ENCODE measurements at places on chromosomes 7 and 10.

DNA sequence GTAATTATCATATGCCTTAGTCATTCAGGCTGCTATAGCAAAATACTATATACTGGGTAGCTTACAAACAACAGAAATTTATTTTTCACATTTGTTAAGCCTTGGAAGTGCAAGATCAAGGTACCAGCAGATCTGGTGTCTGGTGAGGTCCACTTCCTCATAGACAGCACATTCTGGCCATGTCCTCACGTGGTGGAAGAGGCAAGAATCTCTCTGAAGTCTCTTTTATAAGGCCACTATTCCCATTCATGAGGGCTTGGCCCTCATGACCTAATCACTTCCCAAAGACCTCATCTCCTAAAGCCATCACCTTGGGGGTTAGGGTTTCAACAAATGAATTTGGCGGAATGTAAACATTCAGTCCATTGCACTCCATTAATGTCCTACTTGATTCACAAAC is 137.5 kb upstream of the C1GALT1 start:
- DNase-seq, result no peak

- DNase-seq, result no peak
Measured at GRCh38 chr7:17952387-17952786, 12.1 kb upstream of the SNX13 start.

DNA sequence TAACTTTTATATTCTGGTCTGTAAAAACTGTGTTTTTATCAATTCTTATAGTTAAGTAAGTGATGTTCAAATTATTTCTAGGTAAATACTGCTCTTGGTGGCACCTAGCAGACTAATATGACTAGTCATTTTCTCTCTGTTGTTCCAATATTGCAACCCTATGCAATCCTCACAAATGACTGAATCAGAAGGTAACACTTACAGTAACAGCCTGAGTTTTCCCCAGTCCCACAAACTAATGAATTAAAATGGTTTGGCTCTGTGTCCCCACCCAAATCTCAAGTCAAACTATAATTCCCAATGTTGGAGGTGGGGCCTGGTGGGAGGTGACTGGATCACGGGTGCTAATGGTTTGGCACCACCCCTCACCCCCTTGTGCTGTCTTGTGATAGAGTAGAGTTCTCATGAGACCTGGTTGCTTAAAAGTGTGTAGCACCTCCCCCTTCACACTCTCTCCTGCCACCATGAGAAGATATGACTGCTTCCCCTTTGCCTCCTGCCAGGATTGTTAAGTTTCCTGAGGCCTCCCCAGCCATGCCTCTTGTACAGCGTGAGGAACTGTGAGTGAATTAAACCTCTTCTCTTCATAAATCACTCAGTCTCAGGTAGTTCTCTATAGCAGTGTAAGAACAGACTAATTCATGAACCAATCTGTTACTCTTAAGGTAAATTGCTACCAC is 43.5 kb downstream of the MTPN start:
- DNase-seq, result no peak

DNA sequence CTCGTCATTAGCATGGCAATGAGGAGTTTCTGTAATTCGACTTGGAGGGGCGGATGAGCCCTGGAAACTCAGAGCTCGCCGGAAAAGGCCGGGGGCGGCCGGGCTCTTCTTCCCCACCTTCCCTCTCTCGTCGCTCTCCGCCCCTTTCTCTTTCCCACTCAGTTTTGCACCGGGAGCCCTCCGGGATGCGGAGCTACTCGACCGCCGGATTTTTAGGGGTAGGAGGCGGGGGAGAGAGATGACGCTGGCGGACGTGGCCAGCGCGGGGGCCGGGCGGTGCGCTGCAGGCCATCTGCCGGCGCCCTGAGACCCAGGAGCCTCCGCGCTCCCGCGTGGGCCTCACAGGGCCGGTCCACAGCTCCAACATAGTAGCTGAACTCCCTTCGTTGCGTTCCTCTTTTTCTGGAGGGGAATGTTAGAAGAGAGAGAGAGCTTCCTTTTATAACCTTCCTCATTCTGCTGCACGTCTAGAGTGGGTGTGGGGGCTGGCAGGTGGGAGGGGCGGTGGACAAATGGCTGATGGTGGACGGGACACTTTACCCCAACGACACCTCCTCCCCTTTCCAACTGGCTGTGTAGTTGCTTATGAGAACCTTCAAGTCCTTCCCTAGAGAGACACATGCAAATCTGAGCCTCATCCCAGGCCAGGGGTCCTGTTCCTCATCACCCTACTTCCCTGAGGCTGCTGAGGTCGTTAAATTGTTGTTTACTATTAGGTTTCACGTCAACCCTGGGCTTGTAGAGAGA is 1.1 kb upstream of the HOXA1 start:
- peak; percentile 51 for DNase-seq

- DNase-seq, result no peak
Measured at GRCh38 chr10:2294739-2295138, 557.4 kb upstream of the ADARB2 start.

GRCh38 chr7:132756484-132756990 is 180.3 kb upstream of the PLXNA4 start:
- no peak for DNase-seq

DNA sequence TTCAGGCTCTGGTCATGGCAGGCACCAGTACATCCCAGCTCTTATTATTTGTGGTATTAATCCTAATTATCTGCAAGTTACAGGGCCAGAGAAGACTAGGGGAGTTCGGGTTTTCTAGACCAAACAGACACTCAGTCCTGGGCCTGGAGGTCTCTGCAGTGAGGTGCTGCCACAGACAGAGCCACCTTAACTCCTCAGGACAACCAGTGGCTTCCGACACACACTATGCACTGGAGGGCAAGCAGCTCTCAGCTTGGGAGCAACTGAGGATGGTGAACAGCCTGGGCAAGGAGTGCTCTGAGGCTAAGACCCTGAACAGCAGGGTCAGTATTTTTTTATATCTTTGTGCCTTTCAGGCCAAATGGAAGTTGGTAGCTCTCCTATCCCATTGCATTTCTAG is 19.0 kb downstream of the ACTA2 start:
- no peak for DNase-seq

- DNase-seq, result peak; percentile 3
Measured at GRCh38 chr10:16765509-16766375, 51.5 kb downstream of the RSU1 start.

DNA sequence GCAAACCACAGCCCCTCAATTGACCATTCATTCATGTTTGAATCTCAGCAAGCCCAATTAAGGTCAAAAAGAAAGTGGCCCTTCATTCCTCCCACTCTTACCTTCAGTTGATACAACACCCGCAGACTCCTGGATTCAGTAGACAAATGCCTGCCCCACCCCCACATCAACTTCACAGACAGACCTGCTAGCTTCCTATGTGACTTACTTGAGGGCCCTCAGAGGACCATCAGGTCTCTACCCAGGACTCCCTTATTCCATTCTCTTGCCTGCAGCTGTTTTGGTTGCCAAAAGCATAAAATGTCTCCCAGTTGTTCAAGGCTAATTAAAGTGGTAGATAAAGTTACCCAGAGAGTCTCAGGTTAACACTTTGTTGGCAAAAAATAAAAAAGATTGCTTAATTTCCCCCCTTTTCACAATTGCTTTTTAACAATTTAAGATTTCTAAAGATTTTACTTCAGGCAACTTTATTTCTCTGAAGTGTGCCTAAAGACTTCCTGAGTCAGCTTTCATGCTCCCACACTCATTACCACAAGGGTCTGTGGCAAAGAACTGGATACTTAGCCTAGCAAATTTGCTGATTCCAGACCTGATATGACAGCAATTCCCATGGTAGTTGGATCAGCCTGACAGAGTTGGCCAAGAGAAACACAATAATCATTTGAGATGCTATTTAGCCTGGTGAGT is 3.3 kb upstream of the MTERF1 start:
- peak; percentile 38 for DNase-seq

- DNase-seq, result no peak
Measured at GRCh38 chr10:17472481-17473227, 18.3 kb upstream of the ST8SIA6 start.

- peak; percentile 4 for DNase-seq
Measured at GRCh38 chr7:91351374-91351773, 87.1 kb downstream of the FZD1 start.

- no peak for DNase-seq
Measured at GRCh38 chr7:95066737-95067530, 159.5 kb downstream of the PPP1R9A start.
